HCT116 (cell line): ENCODE measurements at places on chromosomes 6 and 20.
A peak's percentile ranks its signal among the peaks of the same experiment; 100 is the strongest.

- DNase-seq = no peak
Measured at GRCh38 chr6:22643780-22644179, 74.4 kb downstream of the HDGFL1 start.

- DNase-seq = no peak
Measured at GRCh38 chr6:163386329-163386908, 28.1 kb upstream of the QKI start.

- no peak for DNase-seq
Measured at GRCh38 chr6:11181478-11182136, 50.9 kb downstream of the NEDD9 start.

DNA sequence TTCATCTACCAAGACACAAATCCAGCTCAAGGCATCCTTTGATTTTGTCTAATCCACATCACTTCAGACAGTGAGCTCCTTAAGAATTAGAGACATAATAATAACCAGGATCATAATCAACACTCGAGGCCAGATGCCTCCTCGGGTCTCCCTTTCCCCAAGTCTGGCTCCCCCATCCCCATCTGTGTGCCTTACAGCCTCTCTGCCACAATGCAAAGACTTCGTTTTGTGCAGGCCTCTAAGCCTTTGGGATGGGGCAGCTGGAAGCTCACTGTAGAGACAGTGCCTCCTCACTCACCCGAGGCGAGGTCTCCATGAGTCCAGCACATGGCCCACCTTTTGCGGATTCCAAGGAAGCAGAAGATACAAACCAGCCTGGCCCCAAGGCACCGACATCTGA lies 30.3 kb downstream of the LRFN2 start:
- no peak for DNase-seq

DNA sequence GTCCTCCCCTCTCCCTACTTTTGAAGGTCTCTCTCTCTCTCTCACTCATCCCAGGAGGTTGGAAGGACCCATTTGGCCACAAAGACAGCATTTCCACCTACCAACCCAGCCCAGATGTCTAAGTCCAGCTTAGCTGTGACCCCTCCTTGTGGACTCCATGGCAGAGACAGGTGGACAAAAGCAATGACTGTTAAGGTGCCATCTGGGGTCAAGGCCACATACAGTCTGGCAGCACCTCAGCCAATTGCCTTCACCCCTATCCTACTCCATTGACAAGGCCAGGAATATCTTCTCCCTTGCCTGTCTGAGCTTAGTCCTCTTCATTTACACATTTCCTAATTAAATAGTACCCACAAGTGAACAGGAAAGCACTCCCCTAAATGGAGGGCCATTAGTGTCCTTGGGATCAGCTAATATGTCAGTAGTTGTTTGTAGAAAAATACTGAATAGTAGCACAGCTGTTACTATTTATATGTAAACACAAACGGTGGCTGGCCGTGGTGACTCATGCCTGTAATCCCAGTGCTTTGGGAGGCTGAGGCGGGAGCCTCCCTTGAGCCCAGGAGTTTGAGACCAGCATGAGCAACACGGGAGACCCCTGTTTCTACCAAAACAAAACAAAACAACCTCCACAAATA lies 28.8 kb downstream of the GCM1 start:
- DNase-seq = peak; percentile 13
